ENCODE measurements at places on chromosomes 12 and 14. TPM values are rescaled to one million over a fixed set of nuclear protein-coding genes. Genes with fewer than 3 reads are reported as not detected.

DNA sequence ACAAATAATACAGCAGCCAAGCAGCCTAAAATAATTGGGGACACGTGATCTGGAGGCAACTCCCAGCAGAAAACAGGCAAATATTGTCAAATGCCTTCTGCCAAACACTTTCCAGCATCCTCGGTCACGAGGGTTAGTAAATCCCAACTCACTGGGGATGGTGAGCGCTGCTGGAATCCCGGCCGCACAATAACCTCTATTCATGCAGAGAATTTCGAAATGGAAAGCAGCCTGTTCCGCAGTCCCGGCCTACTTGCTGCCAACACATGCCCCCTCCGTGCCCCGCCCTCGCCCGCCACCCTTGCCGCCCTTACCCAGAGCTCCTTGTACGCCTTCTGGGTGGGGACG is 62.2 kb downstream of the RFX4 start:
- DNase-seq: no peak
- no peaks in the 10 kb centered on the region for H3K27me3 ChIP-seq
- no peaks in the 10 kb centered on the region for H3K4me1 ChIP-seq
- no peak overlapping the region for H3K4me3 ChIP-seq

The PIGH gene
- total RNA-seq: 17.9 TPM

The SLC39A2 gene
- total RNA-seq: not detected

DNA sequence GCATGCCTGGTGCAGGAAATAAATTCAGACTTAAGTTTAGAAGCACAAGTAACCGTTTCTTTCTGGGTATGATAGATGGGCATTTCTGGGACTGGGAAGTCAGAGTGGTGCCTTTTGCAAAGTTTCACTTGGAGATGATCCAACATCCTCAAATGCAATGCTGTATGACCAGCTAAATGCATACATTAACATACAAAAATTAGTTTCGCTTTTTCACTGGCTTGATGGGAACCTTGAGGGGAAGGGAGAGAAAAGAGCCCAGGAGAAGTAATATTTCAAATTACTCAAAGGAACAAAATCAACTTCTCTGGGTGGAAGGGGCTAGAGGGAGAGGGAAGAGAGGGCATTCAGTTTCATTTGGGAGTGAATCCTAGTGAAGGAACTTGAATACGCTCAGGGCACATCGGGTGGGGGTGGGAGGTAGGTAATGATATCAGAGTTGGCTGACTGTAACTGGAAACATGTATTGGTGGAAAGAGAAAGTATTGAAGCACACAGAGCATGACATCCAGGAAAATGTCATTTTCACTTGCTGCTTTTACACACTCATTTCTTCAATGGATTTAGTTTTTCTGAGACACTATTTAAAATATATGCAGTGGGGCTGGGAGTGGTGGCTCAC is 175.5 kb downstream of the PTPRO start:
- no peaks in the 10 kb centered on the region for H3K36me3 ChIP-seq
- no peaks in the 10 kb centered on the region for H3K27me3 ChIP-seq
- no peak for DNase-seq
- no peaks in the 10 kb centered on the region for H3K4me1 ChIP-seq
- H3K4me3 ChIP-seq: no peak overlapping the region

The PRIMA1 gene
- total RNA-seq: 6.7 TPM

DNA sequence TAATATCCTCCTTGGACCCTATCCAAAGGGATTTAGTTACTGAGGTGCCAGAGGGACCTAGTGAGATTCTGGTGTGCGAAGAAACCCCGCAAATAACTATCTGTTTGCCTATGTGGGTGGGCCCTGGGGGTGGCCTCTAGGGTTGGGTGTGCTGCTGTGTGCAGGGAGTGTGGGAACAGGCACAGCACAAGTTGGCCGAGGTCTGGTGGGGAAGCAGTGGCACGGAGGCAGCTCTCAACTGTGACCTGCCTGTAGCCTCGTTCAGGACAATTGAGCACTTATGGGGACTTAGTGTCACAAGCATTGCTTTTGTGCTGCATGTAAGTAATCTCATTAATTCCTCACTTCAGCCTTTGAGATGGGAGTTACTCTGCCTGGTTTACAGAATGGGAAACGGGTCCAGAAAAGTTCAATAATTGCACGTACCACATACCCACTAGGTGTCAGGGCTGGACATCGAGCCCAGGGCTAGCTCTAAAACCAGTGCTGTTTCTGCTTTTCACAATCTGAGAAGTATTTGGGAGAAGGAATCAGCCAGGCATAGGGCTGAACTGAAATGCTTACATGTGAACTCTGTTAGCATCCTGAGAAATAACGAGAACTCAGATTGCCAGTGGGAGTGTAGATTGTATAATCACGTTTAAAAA is 58.8 kb downstream of the TECPR2 start:
- H3K27ac ChIP-seq: no peak overlapping the region
- no peaks in the 10 kb centered on the region for H3K4me1 ChIP-seq
- no peaks in the 10 kb centered on the region for H3K27me3 ChIP-seq
- no peak overlapping the region for H3K4me3 ChIP-seq
- no peak for DNase-seq
